Activated CD4-positive, alpha-beta memory T cell treated with anti-CD3 and anti-CD28 coated beads for 36 hours (primary cell): ENCODE measurements at places on chromosomes 1 and 21. TPM values are rescaled to one million over a fixed set of nuclear protein-coding genes. Genes with fewer than 3 reads are reported as not detected.

DNA sequence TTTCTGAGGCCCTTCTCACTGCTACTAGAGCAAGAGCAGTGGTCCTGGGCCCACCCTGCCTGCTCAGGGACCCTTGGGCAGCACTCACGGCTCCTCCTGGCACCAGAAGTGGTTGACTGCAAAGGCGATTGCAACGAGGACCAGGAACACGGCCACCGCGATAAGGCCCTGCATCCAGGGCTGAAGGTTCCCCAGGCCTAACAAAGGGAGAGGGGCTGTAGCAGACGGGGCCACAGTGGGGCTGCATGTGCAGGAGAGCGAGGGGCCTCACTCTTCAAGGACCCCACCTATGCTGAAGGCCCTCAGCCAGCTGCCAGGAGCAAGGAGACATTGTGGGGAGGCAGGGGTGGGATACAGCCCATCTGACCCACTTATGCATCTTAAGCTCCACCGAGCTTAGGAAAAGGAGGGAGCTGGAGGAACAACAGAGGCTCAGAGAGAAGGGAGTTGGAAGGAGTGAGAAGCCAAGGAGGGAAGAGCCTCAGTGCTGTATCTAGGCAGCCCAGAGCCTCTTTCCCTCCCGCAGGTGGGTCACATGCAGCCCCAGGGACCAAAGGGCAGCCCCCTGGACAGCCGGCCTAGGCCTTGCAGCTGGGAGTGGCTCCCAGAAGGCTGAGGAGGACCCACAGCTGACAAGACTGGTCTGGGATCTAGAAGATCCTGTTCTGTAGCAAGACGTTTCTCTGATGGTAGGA, 2.5 kb downstream of the PDZK1IP1 start:
- no peak for DNase-seq

GRCh38 chr21:41121785-41122415, 46.1 kb upstream of the BACE2 start:
- peak; percentile 73 for DNase-seq

The CLCA1 gene
- not detected for total RNA-seq

The LYPD8 gene
- not detected for total RNA-seq
